ENCODE measurements at places on chromosomes 4 and X.

GRCh38 chr4:114311787-114312186 lies 286.8 kb upstream of the UGT8 start:
- no peak for DNase-seq

DNA sequence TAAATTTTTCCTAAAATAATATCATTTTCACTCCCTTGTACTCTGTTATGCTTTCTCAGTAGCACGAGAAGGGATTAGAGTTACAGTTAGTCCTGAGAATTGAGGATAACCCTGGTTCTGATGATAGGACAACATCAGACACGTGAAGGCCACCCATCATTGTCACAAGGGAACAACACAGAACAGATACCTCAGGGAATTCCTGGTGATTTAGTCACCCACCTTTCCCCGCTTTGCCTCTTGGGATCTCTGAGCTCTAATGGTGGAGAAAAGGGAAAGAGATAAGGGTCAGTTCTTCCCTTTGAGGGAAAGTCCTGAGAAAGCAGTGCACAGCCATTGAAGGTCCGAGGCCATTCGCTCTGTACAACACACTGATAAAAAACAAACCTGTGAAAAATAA lies 112.3 kb upstream of the GALNT7 start:
- no peak for DNase-seq

DNA sequence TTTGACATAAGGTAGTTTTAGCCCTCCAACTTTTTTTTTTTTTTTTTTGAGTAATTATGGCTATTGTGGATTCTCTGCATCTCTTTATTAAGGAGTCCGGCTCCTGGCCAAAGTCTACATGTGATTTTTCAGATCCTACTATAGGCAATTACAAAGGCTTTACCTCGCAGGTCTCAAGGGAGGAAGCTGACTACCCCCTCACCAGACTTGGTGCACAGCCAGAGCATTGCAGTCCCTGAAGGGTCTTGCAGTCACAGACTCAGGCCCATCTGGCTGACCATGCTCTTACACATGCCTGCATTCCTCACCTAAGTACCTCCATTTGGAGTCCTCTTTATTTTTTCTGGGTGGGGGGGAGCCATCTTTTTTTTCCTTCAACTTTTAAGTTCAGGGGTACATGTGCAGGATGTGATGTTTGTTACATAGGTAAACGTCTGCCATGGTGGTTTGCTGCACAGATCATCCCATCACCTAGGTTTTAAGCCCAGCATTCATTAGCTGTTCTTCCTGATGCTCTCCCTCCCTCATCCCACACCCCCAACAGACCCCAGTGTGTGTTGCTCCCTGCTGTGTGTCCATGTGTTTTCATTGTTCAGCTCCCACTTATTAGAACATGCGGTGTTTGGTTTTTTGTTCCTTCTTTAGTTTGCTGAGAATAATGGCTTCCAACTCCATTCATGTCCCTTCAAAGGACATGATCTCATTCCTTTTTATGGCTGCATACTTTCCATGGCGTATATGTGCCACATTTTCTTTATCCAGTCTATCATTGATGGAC lies 88.4 kb upstream of the STIM2 start:
- DNase-seq: no peak

- no peak for DNase-seq
Observed at GRCh38 chr4:142535009-142535408, 311.1 kb downstream of the INPP4B start.

GRCh38 chr4:70838666-70839588 lies 763 bp downstream of the GRSF1 start:
- DNase-seq: peak; percentile 78

- peak; percentile 96 for DNase-seq
Observed at GRCh38 chr4:103019308-103020124, at the start of gene SLC9B1. TSS of gene SLC9B1 (minus strand) at chr4:103019705. CDS start at chr4:102991711, 27,994 bp downstream.

DNA sequence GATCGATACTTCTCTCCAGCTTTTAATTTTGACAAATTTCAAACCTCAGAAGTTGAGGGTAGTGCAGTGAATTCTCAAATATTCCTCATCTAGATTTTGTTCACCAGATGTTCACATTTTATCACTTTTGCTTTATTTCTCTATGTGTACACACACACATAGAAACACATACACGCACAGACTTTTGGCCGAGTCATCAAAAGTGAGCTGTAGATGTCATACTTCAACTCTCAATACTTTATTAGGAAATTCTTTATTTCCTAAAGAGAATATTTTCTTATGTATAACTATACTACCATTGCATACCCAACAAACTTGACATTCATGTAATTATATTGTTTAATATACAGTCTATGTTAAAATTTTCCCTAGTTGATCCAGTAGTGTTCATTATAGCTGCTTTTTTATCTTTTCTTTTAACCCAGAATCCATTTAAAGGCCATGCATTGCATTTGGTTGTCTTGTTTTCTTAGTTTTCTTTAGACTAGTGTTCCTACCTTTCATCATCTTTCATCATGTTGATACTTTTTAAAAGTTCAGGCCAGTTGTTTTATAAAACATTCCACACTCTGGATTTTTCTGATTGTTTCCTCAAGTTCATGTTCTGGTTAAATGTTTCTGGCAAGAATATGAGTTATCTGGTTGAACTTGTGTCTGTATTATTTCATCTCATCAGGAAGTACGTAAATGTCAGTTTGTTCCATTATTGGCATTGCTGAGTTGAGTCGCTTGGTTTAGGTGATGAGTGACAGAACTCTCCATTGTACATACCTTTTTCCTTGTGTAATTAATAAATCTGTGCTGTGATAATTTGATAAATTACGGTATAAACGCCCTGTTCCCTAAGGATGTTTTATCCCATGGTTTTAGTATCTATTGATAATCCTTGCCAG lies 94.1 kb upstream of the TLR2 start:
- DNase-seq: no peak

GRCh38 chrX:2710041-2710840 lies 19.1 kb downstream of the CD99 start:
- DNase-seq: peak; percentile 39

- DNase-seq: peak; percentile 87
Observed at GRCh38 chr4:54281054-54281766, 52.1 kb downstream of the PDGFRA start.

DNA sequence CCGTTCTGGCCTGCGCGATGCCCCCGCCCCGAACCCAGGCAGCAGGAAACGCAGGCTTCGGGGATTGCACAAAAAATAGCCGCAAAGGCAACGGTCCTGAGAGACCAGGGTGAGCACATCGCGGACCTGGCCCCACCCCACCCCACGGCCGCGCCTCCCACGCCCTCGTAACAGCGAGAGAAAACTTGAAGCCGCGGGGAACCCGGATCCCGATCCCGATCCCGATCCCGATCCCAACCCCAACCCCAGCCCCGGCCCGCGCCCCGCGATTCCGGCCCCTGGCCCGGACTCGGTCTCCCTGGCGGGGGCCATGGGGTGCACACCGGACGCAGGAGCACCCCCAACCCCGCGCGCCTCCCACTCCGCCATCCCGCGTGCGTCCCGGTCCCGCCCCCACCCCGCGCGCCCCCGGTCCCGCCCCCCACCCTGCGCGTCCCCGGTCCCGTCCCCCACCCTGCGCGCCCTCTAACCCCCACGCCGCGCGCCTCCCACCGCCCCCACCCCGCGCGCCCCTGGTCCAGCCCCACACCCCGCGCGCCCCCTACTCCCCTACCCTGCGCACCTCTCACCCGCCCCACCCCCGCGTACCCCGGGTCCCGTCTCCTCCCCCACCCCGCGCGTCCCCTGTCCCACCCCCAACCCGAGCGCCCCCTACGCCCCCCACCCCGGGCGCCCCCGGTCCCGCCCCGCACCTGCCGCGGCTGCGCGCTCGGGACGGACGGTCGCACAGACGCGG lies 29.0 kb downstream of the NOP14 start:
- DNase-seq: peak; percentile 78

GRCh38 chr4:139559687-139560086 lies 3.7 kb upstream of the SETD7 start:
- no peak for DNase-seq

DNA sequence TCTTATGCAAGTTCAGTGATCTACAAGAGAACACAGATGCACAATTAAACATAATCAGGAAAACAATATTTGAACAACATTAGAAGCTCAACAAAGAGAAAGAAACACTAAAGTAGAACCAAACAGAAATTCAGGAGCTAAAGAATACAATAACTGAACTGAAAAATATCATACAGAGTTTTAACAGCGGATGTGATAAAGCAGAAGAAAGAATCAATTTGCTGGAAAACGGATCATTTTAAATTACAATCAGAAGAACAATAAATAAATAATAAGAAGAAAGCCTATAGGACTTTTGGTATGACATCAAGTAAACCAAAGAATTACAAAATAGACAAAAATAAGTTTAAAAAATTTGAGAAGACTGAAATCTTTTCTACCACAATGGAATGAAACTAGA lies 36.3 kb upstream of the CXCL6 start:
- no peak for DNase-seq

GRCh38 chrX:51955200-51955599 lies 61.8 kb downstream of the MAGED1 start:
- DNase-seq: no peak

DNA sequence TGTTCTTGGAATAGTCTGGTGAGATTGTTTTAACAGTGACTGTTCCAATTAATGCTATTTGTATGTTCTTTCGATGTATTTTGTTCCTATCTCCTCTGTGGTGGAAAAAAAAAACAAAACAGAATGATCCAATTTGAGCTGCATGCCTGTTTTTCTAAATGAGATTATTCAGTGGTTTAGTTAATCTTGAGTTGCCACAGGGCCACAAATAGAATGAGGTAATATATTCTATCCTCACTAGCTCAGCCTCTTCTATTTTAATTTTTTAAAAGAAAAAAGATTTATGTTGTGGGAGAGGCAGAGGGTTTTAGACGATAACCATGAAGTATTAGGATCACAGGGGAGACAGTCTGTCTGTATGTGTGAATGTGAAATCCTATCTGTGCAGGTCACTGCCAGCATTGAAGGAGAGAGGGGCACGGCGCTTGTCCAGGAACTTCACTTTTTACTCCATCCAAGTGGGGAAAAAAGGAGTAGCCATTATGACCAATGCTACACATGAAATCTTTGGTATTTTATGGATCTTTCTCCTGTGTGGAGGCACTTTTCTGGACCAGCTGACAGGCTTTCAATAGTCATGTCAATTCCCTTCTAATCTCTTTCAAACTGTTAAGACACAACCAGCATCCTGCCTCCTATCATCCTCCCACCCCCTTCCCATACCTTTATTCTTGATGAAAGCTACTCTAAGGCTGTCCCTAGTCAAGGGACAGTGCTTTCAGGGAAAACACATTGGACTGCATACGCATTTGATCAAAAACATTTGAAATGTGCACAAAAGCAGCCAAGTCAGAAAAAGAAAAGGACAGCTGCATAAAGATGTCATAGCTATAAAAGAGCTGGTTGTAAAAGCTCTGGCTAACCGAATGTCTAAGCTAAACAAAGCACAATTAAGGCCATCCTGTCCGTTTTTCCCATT lies 1063.8 kb upstream of the INTU start:
- no peak for DNase-seq

DNA sequence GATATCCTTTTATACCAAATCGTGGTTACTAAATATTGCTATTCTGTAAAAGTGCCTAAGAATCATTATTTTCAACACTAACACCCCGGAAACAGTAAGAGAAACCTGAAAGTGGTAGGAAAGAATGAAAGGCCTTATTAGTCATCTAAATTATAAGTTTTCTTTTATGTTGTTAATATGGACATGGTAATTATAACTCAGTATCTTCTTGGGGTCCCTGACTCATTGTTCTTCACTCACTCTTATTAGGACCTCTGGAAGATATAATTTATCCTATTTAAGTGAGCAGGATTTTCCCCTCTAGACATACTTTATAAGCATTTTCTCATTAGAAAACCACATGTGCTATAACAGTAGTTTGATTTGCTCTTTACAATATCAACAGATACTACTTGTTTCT lies 51.0 kb downstream of the SMARCA5 start:
- DNase-seq: no peak

GRCh38 chr4:137700751-137701150 lies 168.5 kb upstream of the PCDH18 start:
- no peak for DNase-seq

DNA sequence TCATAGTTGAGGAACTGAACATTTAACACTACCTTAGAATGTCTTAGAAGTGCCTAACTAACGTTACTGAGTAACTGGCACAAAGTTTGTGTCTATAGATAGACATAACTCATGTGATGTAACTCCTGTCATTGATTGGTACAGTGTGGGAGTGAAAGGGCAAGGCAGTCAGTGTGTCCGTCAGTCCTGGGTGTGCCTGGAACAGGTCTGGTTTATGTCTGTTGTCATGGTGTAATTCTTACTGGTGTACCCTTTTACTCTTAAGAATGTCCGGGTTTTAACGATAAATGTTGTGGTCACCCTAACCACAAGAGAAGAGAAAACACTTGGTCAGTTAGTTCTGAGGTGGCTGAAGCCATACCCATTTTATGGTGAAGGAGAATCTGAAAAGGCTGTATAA lies 93.1 kb upstream of the ESX1 start:
- no peak for DNase-seq

DNA sequence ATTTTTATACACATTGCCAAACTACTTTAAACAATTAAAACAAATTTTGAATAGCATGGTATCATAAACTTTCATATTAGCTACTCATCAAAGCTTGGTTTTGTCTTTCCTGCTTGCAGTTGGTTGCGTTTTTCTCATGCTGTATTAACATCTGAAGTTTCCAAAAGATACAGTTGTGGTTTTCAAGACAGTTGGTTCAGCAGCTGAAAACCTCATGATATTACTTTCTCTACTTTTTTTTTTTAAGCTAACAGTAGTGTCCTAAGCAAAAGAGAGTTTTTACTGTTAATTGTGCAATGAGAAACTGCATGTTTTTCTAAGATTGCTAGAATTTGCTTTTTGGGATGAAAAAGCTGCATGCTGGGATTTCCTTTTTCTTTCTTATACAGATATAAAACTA lies 15.2 kb downstream of the RUFY3 start:
- no peak for DNase-seq

DNA sequence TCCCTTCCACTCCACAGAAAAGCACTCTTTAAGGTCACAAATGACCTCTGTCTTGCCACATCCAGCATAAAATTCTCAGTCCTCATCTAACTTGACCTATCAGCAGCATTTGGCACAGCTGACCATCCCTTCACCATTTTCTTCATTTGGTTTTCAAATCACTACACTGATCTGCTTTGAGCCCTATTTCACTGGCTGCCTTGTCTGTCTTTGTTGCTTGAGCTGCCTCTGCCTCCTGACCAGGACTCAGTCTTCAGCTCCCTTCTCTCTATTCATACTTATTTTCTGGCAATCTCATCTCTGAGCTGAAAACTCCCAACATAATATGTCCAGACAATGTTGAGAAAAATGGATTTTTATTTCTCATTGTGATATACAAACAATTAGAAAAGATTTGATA lies 27.7 kb upstream of the PDE5A start:
- no peak for DNase-seq

DNA sequence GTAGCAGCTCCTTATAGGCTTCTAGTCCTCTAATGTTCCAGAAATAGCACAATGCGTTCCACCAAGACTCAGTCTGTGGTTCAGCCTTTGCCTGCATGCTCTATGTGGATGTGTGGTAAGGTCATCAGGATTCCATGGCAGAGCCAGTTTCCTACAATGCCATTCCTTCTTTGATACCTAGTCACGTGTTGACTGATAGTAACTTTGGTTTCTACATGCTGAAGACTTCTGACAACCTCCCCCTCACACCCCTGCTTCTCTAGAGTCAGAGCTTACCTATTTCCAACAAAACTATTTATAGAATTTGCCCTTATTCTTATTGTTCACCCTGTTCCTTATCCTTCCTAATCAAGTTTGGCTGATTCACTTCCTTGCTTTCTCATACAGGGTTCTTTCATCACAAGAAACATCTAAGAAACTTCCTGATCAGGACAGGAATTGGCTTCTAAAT lies 81.1 kb downstream of the CT47B1 start:
- DNase-seq: no peak

- no peak for DNase-seq
Observed at GRCh38 chrX:51852096-51852495, 41.3 kb upstream of the MAGED1 start.
